ENCODE measurements at places on chromosomes 11 and 22. TPM values are rescaled to one million over a fixed set of nuclear protein-coding genes. Genes with fewer than 3 reads are reported as not detected.
A peak's percentile ranks its signal among the peaks of the same experiment; 100 is the strongest.

Gene ROBO3
- 11.8 TPM for total RNA-seq

Gene TMEM121B
- total RNA-seq = 8.1 TPM

Gene UPK3A
- total RNA-seq = not detected

Gene PATE4
- total RNA-seq = not detected

DNA sequence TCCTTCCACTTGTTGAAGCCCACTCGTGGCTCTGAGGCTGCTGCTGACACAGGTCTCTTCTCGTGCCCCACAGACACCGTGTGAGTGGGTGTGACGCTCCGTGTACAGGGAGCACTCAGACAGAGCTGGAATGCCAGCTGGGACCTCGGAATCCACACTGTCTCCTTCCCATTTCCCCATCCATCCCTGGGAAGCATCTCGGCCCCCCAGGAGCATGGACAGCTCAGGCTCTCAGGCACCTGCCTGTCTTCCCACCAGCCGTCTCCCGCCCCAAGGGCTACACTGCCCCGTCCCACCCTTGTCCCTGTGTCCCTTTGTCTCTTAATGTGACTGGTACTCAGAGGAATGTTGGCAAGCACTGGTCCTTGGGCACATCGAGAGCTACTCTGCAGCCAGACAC lies 63.8 kb downstream of the ARHGAP8 start:
- H3K4me1 ChIP-seq = peaks cover 3% of the 10 kb centered on the region
- no peak for DNase-seq
- H3K27me3 ChIP-seq = no peaks in the 10 kb centered on the region

DNA sequence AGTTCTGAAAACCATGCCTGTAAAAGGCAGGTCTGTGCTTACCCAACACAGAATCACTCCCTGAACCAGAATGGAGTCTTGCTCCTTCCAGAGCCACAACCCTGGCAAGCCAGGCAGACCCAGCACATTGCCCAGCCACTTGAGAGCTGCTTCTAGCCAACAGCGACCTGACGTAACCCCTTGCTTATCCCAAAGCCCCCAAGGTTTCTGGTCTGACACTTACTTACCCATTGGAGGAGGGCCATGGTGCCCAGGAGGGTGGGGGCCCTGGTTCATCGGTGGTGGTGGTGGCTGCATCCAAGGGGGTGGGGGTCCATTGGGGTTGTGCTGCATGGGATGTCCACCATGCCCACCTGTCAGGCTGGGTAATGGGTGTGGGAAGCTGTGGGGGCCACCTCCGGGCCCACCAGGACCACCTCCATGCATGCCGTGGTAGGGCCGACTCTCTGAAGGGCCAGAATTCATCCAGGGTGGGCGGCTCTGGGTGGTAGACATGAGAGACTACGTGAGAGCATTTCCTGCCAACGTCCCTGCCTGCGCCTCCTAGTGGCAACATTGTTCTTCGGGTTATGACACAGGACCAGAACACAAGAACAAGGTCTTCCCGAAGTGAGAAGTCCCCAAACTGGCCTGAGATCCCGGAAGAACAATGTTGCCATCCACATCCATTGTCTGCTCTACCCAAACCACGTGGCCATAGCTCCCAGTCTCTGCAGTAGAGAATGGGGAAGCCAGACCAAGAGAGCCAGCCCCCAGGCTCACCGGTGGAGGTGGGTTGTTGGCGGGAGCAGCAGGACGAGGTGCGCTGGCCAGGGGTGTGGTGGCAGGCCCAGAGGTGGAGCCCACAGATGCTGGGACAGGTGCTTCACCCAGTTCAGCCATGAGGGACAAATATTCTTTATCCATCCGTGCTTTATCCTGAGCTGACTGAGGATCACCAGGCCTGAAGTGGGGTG lies 7.8 kb upstream of the PYGM start:
- H3K36me3 ChIP-seq = peaks cover 70% of the 10 kb centered on the region
- no peaks in the 10 kb centered on the region for H3K27me3 ChIP-seq
- DNase-seq = peak; percentile 90
- no peaks in the 10 kb centered on the region for H3K4me1 ChIP-seq
- H3K27ac ChIP-seq = no peak overlapping the region

GRCh38 chr11:110478410-110478809 lies 48.7 kb downstream of the FDX1 start:
- peaks cover 5% of the 10 kb centered on the region for H3K4me1 ChIP-seq
- H3K27ac ChIP-seq = no peak overlapping the region
- no peaks in the 10 kb centered on the region for H3K27me3 ChIP-seq
- H3K4me3 ChIP-seq = no peak overlapping the region
- DNase-seq = peak; percentile 79

- H3K27ac ChIP-seq = no peak overlapping the region
- H3K4me3 ChIP-seq = no peak overlapping the region
- H3K36me3 ChIP-seq = peaks cover 14% of the 10 kb centered on the region
- H3K4me1 ChIP-seq = no peaks in the 10 kb centered on the region
- no peak for DNase-seq
These were observed 705 bp downstream of the BBOX1 start for GRCh38 chr11:27041141-27041899.

GRCh38 chr11:19910931-19911330 lies 198.3 kb downstream of the NAV2 start:
- no peak overlapping the region for H3K4me3 ChIP-seq
- peaks cover 17% of the 10 kb centered on the region for H3K4me1 ChIP-seq
- H3K36me3 ChIP-seq = peaks cover 14% of the 10 kb centered on the region
- DNase-seq = no peak

DNA sequence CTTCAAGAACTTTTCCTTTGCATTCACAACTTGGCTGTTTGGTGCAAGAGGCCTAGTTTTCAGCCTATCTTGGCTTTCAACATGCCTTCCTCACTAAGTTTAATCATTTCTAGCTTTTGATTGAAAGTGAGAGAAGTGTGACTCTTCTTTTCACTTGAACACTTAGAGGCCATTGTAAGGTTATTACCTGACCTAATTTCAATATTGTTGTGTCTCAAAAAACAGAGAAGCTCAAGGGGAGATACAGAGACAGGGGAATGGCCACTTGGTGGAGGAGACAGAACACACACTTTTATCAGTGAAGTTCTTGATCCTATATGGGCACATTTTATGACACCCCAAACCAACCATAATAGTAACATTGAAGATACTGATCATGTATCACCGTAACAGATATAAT lies 532.3 kb downstream of the DLG2 start:
- peaks cover 2% of the 10 kb centered on the region for H3K4me1 ChIP-seq
- no peak overlapping the region for H3K4me3 ChIP-seq
- H3K27ac ChIP-seq = no peak overlapping the region
- H3K27me3 ChIP-seq = no peaks in the 10 kb centered on the region
- no peak for DNase-seq

DNA sequence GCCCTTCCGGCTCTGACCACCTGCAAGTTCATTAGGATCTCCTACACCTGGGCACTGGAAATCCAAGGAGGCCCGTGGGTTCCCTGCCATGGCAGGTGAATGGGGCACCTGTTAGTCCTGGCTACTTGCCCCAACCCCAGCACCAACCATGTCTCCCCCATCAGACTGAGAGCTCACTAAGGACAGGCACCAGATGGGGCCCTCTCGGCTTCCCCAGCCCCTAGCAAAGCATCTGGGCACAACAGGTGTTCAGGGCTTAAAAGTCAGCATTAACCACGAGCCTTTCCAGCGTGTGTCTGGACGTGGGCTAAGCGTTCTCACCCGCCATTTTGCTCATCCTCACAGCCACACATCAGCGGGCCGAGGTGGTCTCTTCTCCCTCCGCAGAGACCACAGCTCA lies 2.2 kb downstream of the SULT4A1 start:
- H3K4me1 ChIP-seq = peaks cover 12% of the 10 kb centered on the region
- no peak overlapping the region for H3K27ac ChIP-seq
- peak; percentile 30 for DNase-seq
- no peaks in the 10 kb centered on the region for H3K27me3 ChIP-seq
- peak overlapping the region; percentile 85 for H3K4me3 ChIP-seq

DNA sequence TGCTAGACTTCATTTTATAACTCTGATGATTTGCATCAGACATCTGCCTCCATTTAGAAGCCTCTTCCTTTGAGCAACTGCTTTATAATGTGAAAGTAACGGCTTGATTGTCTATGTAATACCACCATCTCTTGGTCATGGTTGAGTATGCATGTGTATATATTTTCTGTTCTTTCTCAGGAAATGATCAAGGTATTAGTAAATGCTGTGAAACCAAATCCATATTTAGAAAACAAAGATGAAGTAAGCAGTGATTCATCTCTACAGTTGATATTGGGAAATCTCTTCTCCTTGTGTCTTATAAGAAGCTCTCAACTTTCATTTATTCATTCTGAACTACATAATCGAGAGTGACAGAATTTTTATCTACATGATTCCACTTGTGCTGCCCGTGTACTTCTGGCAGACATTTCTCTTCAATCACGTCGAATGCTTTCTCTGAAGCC lies 104.6 kb upstream of the ANO3 start:
- no peaks in the 10 kb centered on the region for H3K27me3 ChIP-seq
- no peak overlapping the region for H3K4me3 ChIP-seq
- H3K36me3 ChIP-seq = peaks cover 5% of the 10 kb centered on the region

- peaks cover 14% of the 10 kb centered on the region for H3K36me3 ChIP-seq
- no peak for DNase-seq
- no peak overlapping the region for H3K27ac ChIP-seq
- H3K4me1 ChIP-seq = peaks cover 5% of the 10 kb centered on the region
These were observed 526 bp downstream of the TPST2 start for GRCh38 chr22:26589367-26589844.

DNA sequence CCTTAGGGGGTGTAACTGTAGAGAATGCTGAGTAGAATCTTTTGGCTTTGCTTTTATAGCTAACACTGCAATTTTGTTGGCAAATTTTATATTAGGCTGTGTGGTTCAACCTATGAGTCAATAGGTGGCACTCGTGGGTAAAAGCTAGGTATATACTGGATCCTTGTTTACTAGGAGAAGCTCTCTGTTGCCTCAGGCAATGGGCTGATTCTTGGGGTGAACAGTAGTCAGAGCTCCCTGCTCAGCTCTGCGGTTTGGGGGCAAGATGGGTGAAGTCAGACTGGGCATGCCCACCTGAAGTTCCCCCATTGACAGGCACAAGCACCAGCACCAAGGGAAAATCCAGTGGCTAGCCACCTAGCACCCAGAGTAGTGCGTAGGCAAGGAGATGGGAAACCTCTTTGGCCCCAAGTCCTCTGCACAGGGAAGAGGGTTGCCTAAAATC lies 238.7 kb downstream of the FAM181B start:
- H3K4me3 ChIP-seq = no peak overlapping the region
- no peaks in the 10 kb centered on the region for H3K27me3 ChIP-seq
- DNase-seq = peak; percentile 37
- no peaks in the 10 kb centered on the region for H3K36me3 ChIP-seq
- no peaks in the 10 kb centered on the region for H3K4me1 ChIP-seq

GRCh38 chr11:19441752-19442553 lies 201.2 kb upstream of the E2F8 start:
- no peaks in the 10 kb centered on the region for H3K36me3 ChIP-seq
- H3K27ac ChIP-seq = no peak overlapping the region
- H3K4me1 ChIP-seq = no peaks in the 10 kb centered on the region

- no peaks in the 10 kb centered on the region for H3K4me1 ChIP-seq
- H3K27me3 ChIP-seq = no peaks in the 10 kb centered on the region
- no peak overlapping the region for H3K4me3 ChIP-seq
- H3K36me3 ChIP-seq = no peaks in the 10 kb centered on the region
- no peak overlapping the region for H3K27ac ChIP-seq
- DNase-seq = peak; percentile 18
These were observed 11.1 kb upstream of the FXYD6 start for GRCh38 chr11:117887431-117888138.

DNA sequence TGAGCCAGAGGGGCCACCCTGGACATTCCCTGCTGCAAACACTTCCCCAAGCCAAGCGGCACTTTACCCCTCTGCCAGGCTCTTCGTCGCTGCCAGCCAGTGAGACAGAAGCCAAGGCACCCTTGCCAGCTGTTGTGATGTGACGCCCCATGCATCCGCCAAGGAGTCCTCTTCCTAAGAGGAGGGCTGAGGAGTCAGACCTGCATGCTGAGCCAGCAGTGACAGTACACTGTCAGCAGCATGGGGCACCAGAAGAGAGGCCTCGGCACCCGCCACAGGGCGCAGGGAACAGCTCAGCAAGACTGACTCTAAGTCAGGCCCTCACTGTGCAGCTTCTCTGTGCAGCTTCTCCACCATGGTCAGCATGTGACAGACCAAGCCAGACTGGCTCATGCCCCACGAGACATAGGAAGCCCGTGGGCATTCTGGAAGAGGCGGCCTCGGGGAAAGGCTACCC lies 26.4 kb downstream of the VPS37C start:
- H3K36me3 ChIP-seq = peaks cover 36% of the 10 kb centered on the region
- no peak overlapping the region for H3K4me3 ChIP-seq
- no peak for DNase-seq
- no peaks in the 10 kb centered on the region for H3K27me3 ChIP-seq

- H3K27ac ChIP-seq = no peak overlapping the region
- H3K36me3 ChIP-seq = peaks cover 46% of the 10 kb centered on the region
- H3K27me3 ChIP-seq = no peaks in the 10 kb centered on the region
- H3K4me3 ChIP-seq = peak overlapping the region; percentile 34
These were observed 13.1 kb downstream of the EEF1G start for GRCh38 chr11:62560566-62561103.

- no peaks in the 10 kb centered on the region for H3K27me3 ChIP-seq
- no peaks in the 10 kb centered on the region for H3K36me3 ChIP-seq
- no peaks in the 10 kb centered on the region for H3K4me1 ChIP-seq
These were observed 25.5 kb downstream of the SHISAL1 start for GRCh38 chr22:44287121-44287693.

- H3K27me3 ChIP-seq = no peaks in the 10 kb centered on the region
- peaks cover 18% of the 10 kb centered on the region for H3K36me3 ChIP-seq
- H3K4me1 ChIP-seq = peaks cover 5% of the 10 kb centered on the region
- H3K4me3 ChIP-seq = no peak overlapping the region
- DNase-seq = peak; percentile 89
These were observed 64.8 kb downstream of the TBC1D22A start for GRCh38 chr22:46827136-46827780.

DNA sequence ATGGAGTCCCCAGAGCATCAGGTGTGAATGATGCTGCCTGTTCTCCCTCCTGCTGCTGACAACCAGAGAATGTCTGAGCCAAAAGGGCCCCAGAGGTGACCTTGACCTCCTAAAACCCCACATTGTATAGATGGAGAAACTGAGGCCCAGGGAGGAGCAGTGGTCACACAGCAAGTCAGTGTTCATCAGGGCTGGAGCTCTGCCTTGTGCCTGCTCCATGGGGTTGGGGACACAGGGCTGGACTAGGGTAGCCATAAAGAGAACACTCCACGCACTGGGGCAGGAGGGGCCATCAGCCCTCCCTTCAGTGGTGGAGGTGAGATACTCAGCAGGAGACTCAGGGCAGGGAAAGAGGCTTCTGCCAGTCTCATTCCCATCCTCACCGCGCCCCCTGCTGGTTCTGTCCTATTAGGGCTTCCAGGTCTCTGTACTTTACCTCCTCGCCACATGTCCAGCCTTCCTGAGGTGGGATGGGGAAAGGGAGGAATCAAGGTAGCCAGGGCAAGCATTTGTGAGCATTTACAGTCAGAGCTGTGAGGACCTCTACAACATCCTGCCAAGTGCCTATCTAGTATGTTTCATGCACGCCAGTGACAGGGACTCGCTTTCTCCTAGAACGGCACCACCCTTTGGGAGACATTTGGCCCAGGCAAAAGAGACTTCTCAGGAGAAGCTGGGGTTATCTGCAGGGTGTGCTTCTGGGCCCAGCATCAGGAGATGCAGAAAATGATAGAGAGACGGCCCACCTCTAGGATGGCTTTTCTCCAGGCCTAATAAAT lies 43.2 kb downstream of the NEU3 start:
- no peak overlapping the region for H3K27ac ChIP-seq
- H3K4me3 ChIP-seq = no peak overlapping the region
- no peaks in the 10 kb centered on the region for H3K27me3 ChIP-seq
- H3K4me1 ChIP-seq = no peaks in the 10 kb centered on the region
- no peaks in the 10 kb centered on the region for H3K36me3 ChIP-seq

Measured in H9 (cell line).